ENCODE measurements at places on chromosomes 12 and 14.

DNA sequence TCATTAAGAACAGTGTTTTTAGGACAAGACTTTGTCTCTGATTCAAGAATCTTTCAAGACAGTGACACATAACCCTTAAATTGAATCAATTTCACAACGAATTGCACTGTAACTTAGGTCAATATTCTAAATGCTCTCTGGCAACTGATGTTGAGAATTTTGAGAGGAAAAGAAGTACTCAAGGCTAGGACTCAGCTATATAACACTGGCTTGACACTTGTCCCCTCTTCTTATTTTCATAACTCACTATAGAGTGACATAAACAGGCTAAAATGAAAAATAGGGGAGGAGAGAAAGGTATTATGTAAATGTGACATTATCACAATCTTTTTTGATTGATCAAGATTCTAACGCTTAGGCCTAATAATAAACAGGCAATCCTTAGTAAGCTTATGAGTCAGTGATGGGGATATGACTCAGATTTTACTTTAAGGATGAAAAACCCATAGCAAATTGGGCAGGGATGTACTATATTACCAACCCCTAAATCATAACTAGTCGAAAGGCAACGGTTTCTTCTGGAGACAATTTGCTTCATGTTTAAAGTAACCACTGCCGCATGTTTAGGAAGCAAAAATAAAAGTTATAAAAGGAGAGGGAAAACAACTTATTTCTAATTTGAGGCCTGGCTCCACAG lies 10.9 kb downstream of the BTG1 start:
- peak; percentile 71 for DNase-seq

DNA sequence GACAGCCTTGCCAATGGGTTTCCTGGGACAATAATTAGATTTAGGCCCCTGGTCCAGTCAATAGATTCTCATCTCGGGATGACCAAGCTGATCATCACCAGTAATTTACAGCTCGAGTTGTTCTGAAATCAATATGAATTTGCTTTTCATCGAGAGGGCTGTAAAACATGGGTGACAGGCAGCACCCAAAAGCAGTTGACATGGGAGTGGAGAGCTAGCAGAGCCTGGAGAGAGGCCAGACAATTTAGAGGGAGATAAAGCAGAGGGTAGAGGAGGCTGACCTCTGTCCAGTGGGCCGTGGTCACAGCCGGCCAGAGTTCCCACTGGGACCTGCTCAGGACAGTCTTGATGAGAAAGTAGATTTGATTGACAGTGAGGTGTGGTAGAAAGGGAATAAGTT lies 157.3 kb downstream of the ASCL4 start:
- DNase-seq, result no peak

- DNase-seq, result no peak
Measured at GRCh38 chr12:66709893-66710292, 31.0 kb upstream of the GRIP1 start.

- no peak for DNase-seq
Measured at GRCh38 chr12:53803703-53804102, 51.9 kb upstream of the CISTR start.

DNA sequence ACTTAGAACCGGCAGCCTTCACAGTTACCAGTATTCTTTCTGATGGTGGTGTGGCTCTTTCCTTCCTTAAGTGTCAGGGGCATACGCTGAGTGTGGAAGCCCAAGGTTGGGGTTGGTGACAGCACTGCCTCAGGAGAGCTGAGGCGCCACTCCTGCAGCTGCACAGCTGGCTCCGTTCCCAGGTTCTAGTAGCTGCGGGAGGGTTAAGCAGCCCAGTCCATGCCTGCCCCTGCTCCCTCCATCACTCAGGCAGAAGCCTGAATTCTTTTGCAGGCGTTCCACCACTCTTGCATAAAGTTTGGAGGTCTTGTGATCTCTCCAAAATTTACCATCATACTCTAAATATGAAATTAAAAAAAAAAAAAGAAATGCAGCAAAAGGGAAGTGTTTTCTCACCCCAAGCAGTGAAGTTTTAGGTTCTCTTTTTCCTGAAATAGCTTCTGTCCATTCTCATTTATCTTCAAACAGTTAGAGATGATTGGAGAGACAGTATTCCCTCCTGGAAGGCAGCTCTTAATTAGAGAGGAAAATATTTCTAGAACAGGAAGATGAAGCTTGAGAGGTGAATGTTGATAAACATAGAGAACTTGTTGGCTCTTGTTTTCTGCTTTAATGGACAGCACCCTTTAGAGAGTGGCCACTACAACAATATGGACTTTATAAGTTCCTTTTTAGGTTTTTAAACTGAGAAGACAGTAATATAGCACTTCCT lies 136.1 kb downstream of the FGD4 start:
- DNase-seq, result peak; percentile 28

DNA sequence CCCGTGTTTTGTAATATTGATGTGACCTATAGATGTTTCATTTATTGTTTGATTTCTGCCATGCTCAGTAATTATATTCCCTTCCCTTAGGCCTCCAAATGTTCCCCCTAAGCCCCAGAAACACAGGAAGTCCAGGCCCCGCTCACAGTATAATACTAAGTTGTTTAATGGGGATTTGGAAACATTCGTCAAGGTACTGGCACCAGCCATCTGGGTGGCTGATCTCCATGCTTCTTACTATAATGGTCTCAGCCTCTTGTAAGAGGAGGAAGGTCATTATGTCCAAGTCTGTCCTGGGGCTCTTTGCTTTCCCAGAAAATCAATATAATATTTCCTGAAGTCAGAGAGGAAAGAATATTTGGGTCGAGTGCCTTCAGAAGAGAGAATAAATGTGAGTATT lies 130.9 kb downstream of the KICS2 start:
- no peak for DNase-seq

DNA sequence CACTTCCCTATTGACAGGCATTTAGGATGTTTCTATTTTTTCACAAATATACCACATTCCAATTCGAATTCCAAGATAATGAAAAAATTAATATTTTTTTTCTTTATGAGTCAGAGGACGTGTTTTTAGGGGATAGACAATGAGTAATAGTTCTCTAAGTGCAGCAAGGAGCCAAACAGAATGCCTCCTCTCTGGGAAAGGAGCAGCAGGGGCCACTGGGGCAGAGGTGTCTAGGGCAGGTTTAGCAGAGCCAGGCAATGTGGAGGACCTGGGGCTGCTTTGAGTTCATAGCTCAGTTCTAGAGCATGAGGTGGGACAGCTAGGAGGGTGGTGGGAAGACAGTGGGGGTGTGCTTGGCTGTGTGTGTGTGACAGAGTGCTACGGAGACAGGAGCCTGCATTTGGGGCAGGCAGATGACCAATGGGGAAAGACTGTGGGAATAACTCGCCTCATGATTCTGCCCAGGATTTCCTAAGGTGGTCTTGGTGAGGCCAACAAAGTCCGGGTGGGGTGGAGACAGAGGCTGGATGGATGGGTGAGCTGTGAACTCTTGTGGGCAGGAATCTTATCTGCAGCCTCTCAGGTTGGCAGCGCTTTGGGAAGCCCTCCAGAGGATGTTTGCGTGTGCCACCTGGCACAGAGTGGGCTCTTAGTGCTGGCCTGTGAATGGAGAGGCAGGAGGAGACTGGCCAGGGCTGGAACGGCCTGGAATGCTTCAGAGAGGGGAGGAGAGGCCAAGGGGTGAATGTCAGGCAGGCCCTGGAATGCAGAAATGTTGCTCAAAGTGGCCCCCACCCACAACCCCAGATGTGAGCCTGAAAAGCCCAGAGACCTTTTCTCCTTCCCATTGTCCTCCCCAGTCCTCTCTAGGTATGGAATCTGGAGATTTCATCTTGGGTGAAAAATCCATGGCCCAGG lies 2.4 kb upstream of the KRT7 start:
- no peak for DNase-seq

- DNase-seq, result no peak
Measured at GRCh38 chr14:88411039-88411438, 25.6 kb downstream of the SPATA7 start.

DNA sequence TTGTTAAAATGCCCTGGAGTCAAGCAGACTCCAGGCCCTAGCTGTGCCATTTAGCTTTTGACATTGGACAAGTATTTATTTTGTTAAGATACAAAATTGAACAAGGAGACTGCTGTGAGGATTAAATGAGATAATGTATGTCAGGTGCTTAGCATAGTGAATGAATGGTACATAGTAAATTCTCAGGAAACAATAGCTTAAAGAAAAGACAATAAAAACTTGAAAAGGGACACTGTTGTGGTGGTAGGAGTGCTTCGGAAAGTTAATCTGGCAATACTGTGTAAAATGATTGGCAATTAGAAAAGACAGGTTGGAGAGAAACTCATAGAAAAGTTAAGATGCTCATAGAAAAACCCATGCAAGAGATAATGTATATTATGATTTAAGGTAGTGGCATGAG lies 19.7 kb downstream of the PALS1 start:
- DNase-seq, result no peak

DNA sequence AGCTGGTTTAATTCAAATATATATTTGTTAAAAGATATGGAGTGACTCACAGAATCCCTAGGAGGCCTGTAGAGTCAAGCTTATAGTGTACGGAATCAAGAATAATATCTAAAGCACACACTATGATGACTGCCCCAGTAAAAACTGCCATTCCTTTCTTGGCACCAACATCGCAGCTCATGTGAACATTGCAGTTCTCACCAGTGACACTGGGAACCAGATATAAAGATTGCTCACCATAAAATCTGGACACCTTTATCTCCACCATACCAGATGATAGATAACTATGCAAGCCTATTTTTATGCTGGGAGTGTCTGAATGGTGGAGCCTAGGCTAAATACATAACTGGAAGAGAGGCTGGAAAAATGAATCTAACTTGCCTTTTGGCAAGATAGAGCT lies 463.9 kb upstream of the TBX3 start:
- no peak for DNase-seq

- no peak for DNase-seq
Measured at GRCh38 chr14:56809270-56810146, 771 bp downstream of the OTX2 start.

DNA sequence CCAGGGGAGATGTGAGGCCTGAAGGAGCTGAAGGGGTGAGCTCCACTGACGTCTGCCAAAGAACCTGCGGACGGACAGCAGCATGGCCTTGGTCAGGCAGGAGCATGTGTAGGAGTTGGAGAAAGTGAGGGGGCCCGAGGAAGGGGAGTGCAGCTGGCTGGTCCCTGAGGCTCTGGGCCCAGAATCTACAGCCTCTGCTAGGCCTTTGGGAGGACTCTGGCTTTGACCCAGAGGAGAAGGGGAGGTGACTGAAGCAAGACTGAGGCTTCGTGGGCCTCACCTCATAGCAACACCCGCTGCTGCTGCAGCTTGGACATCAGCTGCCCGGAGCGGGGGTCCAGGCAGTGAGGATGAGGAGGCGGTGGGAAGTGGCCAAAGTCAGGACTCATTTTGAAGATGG lies 216.6 kb upstream of the FKBP4 start:
- no peak for DNase-seq

GRCh38 chr12:107308310-107308709 lies 215.0 kb upstream of the CRY1 start:
- no peak for DNase-seq

- no peak for DNase-seq
Measured at GRCh38 chr12:116076399-116076798, 201.1 kb downstream of the MED13L start.

- DNase-seq, result no peak
Measured at GRCh38 chr12:11461433-11461832, 66.1 kb upstream of the PRB2 start.

GRCh38 chr12:93947486-93947885 lies 200.9 kb upstream of the PLXNC1 start:
- no peak for DNase-seq

GRCh38 chr12:9751204-9752144 lies 9.2 kb downstream of the CD69 start:
- peak; percentile 72 for DNase-seq

DNA sequence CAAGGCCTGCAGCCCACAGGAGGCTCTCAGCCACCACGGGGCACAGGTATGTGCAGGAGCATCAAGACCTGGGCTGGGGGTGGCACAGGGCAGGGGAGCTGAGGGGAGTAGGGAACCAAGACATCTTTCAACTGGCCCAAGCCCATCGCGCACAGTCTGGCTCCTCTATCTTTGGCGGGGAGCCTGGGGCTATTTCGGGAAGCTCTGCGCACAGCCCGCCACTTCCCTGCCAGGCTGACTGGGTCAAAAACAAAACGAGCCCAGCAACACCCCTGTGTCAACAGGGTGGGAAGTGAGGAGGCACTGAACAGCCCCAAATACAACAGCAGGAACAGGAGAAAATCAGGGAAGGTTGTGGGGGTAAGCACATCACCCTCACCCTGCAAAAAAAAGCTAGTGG lies 83.9 kb downstream of the ARL6IP4 start:
- no peak for DNase-seq
